ENCODE measurements at places on chromosomes 16 and 17.

- no peak for DNase-seq
Observed at GRCh38 chr17:9587969-9588656, 11.7 kb downstream of the CFAP52 start.

- no peak for DNase-seq
Observed at GRCh38 chr17:2794111-2794803, 2.0 kb upstream of the RAP1GAP2 start.

DNA sequence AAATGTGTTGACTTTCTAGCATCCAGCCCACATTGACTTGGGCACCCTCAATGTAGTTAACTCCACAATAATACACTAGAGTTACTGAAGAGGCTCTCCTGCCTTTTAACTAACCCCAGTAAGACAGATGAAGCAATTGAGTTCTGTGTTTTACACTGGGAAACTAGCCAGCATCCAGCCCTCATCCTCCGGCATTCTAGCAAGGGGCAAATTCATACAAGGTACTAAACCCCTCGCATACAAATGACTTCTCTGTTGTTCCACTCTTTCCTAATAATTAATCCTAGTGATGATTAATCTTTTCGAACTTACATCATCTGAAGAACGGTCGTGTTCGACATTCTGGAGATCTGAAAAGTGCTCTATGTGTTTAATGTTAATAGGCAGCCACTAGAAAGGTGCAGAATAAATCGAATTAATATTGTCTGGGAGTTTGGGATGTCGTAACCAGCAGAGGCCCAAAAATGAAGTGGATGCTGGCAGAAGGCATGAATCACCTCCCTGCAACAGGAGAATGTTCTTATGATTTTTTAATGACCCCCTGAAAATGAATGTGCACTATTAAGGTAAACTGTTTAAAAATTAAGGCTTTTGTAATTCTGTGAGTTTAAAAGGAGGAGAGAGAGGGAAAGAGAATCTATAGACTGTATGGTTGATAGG lies 249.4 kb downstream of the SNX29 start:
- DNase-seq, result no peak

GRCh38 chr16:52076801-52077201 lies 470.1 kb downstream of the TOX3 start:
- DNase-seq, result no peak

- DNase-seq, result no peak
Observed at GRCh38 chr17:68594552-68594951, 6.6 kb downstream of the FAM20A start.

DNA sequence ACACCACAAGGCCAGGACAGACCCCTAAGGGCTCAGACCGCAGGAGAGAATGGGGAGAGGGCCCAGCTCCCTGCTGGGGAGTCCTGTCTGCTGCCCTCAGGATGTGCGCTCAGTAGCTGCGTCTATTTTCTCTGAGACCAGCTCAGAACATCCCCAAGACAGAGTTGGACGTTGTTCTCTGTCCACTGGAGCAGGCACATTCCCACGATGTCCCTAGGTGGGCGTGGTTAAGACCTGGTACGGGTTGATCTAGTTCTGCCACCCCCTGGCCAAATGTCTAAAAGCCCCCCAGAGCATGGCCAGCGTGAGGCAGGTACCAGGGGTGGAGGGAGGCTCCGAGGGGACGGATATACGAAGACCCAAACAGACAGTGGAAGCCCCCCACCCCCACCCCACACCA lies 842 bp upstream of the CALB2 start:
- DNase-seq, result no peak

GRCh38 chr16:77169650-77170236 lies 21.2 kb upstream of the MON1B start:
- no peak for DNase-seq
